HepG2 (cell line): ENCODE measurements at places on chromosomes 12 and 14. TPM values are rescaled to one million over a fixed set of nuclear protein-coding genes. Genes with fewer than 3 reads are reported as not detected.
A peak's percentile ranks its signal among the peaks of the same experiment; 100 is the strongest.

The CCDC184 gene
- not detected in 2 replicates for total RNA-seq

The ALX1 gene
- total RNA-seq, result not detected in 2 replicates

- no peaks in the 10 kb centered on the region for H3K36me3 ChIP-seq
- H3K27ac ChIP-seq, result no peak overlapping the region
- DNase-seq, result no peak
- H3K4me3 ChIP-seq, result no peak overlapping the region
- H3K27me3 ChIP-seq, result no peaks in the 10 kb centered on the region
These were observed 1104.0 kb downstream of the SLC6A15 start for GRCh38 chr12:83808591-83808990.

DNA sequence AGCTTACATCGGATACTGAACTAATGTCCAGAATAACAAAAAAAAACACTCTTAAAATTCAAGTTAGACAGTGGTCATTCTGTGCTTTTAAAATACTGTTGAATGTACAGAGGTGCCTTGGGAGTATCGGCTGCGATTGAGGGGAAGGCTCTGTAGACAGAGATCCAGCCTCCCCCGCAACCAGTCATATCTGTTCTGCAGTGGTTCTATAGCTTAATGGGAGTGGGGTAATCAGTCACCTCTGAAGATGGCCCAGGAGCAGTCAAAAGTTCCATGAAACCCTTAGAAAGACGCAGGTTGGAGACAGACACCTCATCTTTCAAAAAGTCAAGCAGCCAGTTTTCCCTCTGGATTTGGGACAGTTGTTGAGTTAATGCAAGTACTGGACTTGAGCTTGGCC is 1486.6 kb upstream of the TMEM132C start:
- H3K36me3 ChIP-seq, result no peaks in the 10 kb centered on the region
- H3K27me3 ChIP-seq, result no peaks in the 10 kb centered on the region
- no peaks in the 10 kb centered on the region for H3K4me1 ChIP-seq
- H3K4me3 ChIP-seq, result no peak overlapping the region

DNA sequence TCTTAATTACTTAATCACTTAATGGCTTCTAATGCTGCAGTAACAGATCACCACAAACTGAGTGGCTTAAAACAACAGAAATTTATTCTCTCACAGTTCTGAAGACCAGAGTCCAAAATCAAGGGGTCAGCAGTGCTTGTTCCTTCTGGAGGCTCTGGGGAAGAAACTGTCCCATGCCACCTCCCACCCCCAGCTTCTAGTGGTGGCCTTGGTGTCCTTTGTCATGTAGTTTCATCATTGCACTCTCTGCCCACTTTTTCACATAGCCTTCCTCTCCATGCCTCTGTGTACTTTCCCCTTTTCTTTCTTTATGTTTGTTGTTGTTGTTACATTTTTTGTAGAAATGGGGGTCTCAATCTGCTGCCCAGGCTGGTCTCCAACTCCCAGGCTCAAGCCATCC is 16.1 kb upstream of the UBC start:
- no peak for DNase-seq
- H3K27ac ChIP-seq, result no peak overlapping the region
- H3K4me1 ChIP-seq, result peaks cover 32% of the 10 kb centered on the region
- H3K27me3 ChIP-seq, result no peaks in the 10 kb centered on the region; the same call in 2 of the 3 replicates
- no peaks in the 10 kb centered on the region for H3K36me3 ChIP-seq

DNA sequence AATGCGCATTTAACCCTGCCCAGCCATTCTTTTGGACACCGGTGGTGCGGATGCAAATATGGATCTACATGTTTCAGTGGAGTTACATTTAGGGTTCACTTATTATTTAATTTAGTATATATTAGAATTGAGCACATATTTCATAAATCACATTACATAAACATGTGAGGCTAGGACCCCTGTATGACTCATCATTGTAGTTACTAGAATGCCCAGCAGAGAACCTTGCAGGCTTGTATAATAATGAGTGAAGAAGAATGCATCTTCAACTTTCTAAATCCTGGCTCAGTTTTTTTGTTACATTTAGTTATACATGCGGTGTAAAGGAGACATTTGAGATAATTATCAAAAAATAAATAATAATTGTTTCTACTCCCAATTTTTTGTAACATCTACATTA is 369.0 kb downstream of the ATP23 start:
- no peaks in the 10 kb centered on the region for H3K36me3 ChIP-seq
- H3K27me3 ChIP-seq, result no peaks in the 10 kb centered on the region
- H3K4me1 ChIP-seq, result no peaks in the 10 kb centered on the region
- DNase-seq, result no peak
- H3K4me3 ChIP-seq, result no peak overlapping the region
- no peak overlapping the region for H3K27ac ChIP-seq

GRCh38 chr14:31206536-31207286 is 882 bp downstream of the HECTD1 start:
- peak overlapping the region; percentile 94 for H3K27ac ChIP-seq
- peak overlapping the region; percentile 89 for H3K4me3 ChIP-seq
- H3K4me1 ChIP-seq, result peaks cover 47% of the 10 kb centered on the region
- H3K36me3 ChIP-seq, result peaks cover 5% of the 10 kb centered on the region
- DNase-seq, result peak; percentile 50

DNA sequence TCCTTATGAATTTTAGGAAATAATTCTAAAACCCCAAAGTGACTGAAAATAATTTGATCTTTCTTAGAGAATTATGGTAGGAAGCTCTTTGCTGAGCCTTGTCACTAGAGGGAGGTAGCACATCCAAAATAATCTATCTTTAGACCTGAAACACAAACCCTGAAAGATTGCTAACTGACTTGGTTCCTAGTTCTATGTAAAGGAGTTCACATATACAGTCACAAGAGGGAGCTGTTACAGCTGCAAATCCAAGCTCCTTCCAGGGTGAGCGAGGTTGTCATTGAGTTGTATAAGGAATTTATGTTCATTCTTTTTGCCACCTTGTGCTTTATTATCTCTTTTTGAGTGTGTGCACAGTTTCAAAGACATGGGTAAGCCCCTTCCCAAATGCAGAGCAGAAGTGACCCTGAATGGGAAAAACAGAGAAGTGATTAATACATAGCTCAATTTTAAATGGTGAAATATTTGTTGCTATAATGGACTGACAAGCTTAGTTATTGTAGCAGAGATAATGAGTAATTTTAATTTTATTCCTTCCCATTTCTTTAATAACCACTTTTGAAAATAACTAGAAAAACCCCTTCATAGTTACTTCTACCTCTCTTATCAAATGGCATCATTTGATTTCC is 387.9 kb downstream of the DAD1 start:
- DNase-seq, result peak; percentile 71
- H3K27me3 ChIP-seq, result no peaks in the 10 kb centered on the region
- H3K27ac ChIP-seq, result no peak overlapping the region
- no peaks in the 10 kb centered on the region for H3K4me1 ChIP-seq

DNA sequence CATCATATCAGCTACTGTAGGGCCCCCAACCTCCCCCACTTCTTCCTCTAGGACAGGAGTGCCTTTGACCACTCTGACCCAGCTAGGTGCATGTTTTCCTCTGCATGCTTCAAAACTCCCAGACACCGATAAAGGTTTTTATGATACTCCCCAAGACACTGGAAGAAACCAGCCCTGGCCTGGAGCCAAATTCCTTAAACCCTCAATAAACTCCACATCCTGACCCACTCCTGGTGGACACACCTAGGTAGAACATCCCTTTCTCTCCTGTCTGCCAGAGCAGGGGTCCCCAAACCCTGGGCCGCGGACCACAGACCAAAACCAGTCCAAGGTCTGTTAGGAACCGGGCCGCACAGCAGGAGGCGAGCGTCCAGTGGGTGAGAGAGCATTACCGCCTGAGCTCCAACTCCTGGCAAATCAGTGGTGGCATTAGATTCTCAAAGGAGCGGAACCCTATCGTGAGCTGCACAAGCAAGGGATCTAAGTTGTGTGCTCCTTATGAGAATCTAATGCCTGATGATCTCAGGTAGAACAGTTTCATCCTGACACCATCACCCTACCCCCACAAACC is 49.6 kb downstream of the NT5DC3 start:
- H3K4me1 ChIP-seq, result no peaks in the 10 kb centered on the region
- no peaks in the 10 kb centered on the region for H3K27me3 ChIP-seq
- no peak for DNase-seq
- H3K27ac ChIP-seq, result no peak overlapping the region
- H3K4me3 ChIP-seq, result no peak overlapping the region

- no peaks in the 10 kb centered on the region for H3K4me1 ChIP-seq
- H3K27ac ChIP-seq, result no peak overlapping the region
- DNase-seq, result no peak
- 0 out of 3 replicates have a peak, but pooled peaks cover 3% of the 10 kb centered on the region for H3K36me3 ChIP-seq
These were observed 111.0 kb downstream of the BICD1 start for GRCh38 chr12:32217354-32218310.

- peaks cover 16% of the 10 kb centered on the region; the same call in 1 of the 3 replicates for H3K27me3 ChIP-seq
- no peaks in the 10 kb centered on the region for H3K4me1 ChIP-seq
- H3K36me3 ChIP-seq, result no peaks in the 10 kb centered on the region
- no peak overlapping the region for H3K27ac ChIP-seq
These were observed 50.3 kb downstream of the MAP1LC3B2 start for GRCh38 chr12:116609319-116610114.
